ENCODE measurements at places on chromosomes 3 and 15.

DNA sequence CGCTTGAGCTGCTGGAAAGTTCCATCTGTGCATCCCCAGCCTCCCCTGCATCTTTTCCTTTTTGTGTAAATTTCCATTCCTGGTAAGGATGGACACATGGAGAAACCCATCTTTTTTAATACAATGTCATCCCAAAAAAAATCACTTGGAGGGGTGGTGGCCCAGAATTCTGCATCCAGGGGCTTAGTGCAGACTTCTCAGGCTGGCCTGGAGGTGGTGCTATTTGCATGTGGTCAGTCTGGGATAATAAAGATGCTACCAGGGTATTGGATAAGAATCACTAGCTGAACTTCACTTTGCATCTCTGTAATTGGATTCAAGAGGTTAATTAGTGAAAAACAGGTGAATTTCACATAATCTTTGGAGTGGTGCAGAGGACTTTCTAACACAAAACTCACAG lies 1.8 kb upstream of the ZSCAN2 start:
- no peak for DNase-seq

- no peak for DNase-seq
These were observed 36.0 kb downstream of the MCF2L2 start for GRCh38 chr3:183392186-183393034.

GRCh38 chr3:47034868-47035489 lies 55.5 kb downstream of the NBEAL2 start:
- no peak for DNase-seq

DNA sequence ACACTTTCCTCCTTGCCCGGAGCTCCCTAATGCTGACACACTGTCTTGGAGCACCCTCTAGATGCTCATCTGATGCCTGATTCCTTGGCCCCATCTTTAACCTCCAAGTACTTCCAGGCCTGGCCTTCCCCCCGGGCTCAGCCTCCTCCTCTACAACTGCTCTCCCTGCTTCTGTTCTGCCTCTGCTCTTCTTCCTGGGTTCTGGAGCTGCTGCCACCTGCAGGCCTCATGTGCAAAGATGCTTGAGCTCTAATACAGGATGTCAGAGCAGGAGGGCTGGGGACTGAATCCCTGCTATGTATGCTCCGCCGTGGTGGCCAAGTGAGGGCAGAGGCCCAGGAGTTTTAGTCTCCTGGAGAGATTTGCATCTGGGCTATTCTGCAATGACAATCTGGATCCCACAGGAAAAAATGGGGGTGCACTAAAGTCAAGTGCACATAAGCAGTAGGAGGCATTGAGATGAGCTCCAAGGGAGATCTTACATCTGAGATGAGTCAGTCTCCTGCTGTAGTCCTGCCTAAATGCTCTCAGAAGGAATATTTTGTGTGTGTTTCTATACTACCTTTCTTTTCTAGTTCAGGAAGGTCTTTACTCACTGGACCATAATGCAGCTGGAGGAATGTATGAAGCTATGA lies 296.3 kb downstream of the UACA start:
- no peak for DNase-seq

- DNase-seq: no peak
These were observed 204.2 kb downstream of the NFKBIZ start for GRCh38 chr3:102053375-102053989.

DNA sequence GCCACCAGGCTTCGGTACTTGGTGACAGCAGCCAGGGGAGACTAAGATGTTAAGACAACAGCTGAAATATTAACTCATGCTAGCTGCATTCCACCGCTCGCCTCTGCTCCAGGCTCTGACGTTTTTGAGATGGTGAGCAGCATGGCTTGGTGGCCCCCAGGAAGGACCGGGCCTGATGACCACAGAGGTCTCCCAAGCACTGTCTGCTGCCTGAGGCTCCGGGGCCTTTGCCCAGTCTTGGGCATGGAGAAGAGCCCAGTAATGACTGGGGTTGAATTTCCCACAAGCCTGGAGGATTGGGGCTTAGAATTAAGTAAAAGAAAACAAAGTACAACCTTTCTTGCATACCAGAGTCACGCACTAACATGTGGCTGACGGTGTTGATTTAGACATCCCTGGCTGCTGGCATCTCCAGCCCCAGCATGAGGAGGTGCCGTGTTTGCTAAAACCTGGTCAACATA lies 243.6 kb upstream of the LYSMD4 start:
- DNase-seq: no peak

All from T-helper 2 cell (primary cell).